Sigmoid colon (tissue), 7 donors: ENCODE measurements at places on chromosomes 16 and 17. TPM values are rescaled to one million over a fixed set of nuclear protein-coding genes. Genes with fewer than 3 reads are reported as not detected.

- no peak for DNase-seq
Measured at GRCh38 chr16:69111876-69112230, 6.4 kb downstream of the HAS3 start.

- DNase-seq: no peak
Measured at GRCh38 chr17:69375229-69375628, 39.3 kb upstream of the MAP2K6 start.

GRCh38 chr16:88534638-88535190 is 35.5 kb upstream of the ZC3H18 start:
- DNase-seq: no peak

DNA sequence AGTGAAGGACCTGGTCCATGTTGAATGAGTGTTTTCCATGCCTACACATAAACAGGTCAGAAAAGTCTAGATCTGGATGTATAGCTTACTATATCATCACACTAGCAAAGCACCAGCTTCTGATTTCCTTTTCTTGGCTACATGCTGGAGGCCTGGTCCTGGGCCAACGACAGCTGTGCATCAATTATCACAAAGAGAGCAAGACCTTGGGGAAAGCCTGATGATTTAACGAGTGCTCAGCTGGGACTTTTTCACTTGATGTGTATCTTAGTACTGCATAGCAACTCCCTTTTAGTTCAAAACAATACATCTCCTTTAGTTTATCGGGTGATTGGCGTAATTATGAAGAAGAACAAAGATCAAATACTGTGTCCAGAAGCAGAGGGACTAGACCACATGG is 358.2 kb downstream of the KIF2B start:
- DNase-seq: no peak

GRCh38 chr16:85879975-85880831 is 18.8 kb upstream of the IRF8 start:
- DNase-seq: no peak

DNA sequence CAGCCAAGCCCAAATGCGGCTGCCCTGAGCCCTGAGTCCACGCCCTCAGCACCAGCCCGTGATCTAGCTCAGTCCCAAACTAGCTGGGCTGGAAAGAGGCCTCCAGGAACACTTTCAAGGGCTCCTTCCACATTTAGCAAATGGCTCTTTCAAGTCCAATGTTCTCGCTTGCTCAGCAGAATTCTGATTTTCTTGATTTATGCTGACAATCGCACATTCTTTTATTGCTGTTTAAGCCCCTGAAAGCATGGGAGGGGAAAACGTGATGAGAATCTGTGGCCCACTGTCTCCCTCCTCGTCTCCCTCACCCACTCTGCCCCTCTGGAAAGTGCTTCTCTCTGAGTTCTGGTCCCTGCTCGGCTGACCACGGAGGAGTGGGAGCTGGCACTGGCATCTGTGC is 293.8 kb downstream of the FOXL1 start:
- DNase-seq: peak; percentile 53

GRCh38 chr17:44376124-44376523 is 12.5 kb upstream of the FAM171A2 start:
- peak; percentile 70 for DNase-seq

DNA sequence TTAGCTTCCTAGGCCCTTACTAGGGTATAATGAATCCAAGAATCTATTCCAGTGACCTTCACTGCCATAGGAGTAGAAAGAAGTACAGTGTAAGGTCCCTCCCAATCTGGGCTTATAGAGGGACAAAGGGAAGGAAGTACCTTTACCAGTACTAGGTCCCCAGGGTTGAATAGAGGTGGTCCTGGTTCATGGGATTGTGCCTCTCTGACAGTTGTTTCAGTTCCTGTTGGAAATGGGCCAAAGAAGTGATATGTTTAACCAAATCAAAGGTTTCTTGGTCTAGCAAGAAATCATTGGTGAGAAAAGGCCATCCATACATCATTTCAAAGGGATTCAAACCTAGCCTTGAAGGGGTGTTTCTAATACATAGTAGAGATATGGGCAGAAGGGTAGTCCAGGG is 16.0 kb upstream of the ZNHIT3 start:
- DNase-seq: no peak

DNA sequence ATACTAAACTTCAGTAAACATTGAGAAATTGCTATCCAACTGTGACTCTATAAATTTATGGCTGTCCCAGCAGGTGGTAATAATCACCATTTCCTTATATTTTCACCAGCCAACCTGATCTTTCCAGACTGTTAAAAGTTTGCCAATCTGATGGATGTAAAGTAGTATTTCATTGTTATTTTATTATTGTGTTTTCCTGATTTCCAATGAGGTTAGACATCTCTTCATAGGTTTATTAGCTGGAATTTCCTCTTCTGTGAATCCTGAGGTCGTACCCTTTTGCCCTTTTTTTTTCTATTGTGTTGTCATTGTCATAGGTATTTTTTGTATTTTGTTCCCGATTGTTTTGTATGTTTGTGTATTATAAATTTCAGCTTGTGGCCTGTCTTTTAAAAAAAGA is 31.7 kb downstream of the BMERB1 start:
- no peak for DNase-seq

DNA sequence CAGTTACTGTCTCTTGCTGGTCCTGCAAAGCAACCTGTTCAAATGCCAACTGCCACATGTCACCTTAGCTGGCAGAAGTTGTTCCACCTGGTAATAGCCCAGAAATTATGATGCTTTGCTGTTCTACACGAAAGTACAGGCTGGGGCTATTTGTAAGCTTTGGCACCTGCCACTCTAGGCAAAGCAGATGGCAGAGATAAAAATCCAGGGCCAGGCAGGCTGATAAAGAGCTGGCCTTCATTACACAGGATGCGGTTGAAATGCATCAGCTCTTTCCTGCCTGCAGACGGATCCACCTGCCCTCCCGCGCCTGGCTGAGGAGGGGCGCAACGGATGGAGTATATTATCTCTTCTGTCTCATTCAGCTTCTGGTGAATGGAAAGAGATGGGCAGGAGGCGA is 29.3 kb upstream of the KDM8 start:
- DNase-seq: no peak

- DNase-seq: peak; percentile 87
Measured at GRCh38 chr17:3659541-3660111, 8.8 kb downstream of the TAX1BP3 start.

DNA sequence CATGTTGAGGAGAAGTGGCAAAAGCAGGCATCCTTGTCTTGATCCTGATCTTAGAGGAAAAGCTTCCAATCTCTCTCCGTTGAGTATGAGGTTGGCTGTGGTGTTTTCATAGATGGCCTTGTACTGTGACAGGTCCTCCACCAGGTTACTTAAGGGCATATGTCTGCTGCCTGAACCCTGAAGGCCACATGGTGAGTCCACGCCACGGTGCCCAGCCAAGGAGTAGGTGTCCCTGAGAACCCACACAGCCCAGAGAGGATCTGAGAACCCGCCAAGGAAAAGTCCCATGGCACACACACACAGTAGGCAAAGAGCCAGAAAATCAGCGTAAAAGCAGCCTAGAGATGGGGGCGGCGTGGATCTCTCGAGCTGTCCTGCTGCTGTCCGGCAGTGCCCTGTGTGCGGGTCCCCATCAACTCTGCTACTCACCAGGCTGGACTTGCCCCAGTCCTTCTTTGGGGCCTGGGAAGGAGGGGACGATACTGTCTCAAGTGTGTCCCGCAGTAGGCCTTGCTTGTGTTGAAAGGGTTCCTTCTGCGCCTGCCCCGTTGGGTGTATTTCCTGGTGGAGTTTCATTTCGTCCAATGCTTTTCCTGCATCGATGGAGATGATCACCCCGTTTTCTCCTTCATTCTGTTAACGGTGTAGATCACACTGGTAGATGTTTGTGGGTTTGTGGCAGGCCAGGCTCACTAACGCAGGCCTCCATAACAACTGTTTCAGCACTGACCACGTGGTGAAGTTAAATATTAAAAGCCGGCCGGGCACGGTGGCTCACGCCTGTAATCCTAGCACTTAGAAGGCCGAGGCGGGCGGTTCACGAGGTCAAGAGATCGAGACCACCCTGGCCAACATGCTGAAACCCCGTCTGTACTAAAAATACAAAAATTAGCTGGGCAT is 90.8 kb upstream of the DNAH17 start:
- DNase-seq: no peak

DNA sequence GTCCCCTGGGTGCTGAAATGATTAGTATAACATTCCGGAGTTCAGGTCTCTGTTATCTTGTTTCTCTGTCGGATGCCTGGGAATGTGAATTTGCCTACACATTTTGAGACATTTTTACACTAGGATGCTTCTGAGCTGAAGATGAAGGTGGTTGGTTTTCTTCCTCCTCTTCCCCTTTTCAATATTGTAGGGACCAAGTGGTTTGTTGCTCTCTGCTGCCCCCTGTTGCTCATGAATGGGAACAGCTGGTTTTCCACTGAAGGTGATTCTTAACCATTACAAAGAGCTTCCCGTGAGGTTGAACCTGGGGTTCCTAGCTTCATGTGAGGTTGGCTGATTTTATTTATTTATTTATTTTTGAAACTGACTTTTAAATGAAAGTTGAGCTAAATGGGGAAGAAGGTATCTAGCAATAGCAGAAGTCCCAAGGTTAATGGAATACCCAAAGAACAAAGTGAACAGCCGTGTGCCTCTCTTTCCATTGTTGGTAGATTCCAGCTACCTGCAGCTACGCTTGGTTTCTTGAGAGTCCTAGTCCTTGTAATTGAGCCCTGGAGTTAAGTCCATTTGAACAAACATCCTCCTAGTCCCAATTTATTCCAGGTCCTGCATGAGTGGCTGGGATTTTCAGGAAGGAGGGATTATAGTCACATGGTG is 983.9 kb upstream of the EEF2KMT start:
- DNase-seq: no peak

DNA sequence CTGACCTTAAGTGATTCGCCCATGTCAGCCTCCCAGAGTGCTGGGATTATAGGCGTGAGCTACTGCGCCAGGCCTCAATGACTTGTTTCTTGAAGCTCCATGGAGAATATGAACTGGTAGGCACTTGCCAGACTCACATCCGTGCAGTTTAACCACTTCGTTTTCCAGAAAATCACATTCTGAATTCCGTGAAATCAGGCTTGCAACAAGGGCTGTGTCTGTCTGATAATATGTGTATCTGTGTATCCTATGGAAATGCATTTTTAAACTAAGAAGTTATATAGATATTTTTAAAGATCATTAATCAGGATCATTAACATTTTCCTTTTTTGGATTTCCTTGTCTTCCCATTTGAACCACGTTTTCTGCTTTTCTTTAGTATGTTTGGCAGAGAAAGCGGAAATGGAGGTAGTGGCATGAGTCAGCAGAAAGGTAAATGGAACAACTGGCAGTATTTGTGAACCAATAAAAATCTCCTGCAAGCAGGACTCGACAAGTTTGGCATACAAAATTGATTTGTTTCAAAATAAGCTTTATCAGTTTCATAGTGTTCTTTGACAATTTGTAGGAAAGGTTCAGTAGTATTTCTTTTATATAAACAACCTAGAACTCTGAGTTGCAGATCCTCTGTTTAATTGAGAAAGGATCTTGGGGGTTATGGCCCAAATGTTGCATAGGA is 33.0 kb downstream of the USP10 start:
- no peak for DNase-seq

- no peak for DNase-seq
Measured at GRCh38 chr16:49349446-49350168, 24.0 kb upstream of the C16orf78 start.

GRCh38 chr17:57461082-57461481 is 204.8 kb downstream of the MSI2 start:
- no peak for DNase-seq

DNA sequence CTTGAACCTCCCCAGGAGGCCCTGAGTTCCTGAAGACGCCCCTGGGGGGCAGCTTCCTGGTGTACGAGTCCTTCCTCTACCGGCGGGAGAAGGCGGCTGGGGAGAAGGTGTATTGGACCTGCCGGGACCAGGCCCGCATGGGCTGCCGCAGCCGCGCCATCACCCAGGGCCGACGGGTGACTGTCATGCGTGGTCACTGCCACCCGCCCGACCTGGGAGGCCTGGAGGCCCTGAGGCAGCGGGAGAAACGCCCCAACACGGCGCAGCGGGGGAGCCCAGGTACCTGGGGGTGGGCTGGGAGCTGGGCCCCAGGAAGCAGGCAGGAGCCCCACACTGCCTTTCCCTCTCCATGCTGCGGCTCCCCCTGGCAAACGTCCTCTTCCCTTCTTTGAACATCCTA is 22.0 kb downstream of the FLYWCH1 start:
- no peak for DNase-seq

DNA sequence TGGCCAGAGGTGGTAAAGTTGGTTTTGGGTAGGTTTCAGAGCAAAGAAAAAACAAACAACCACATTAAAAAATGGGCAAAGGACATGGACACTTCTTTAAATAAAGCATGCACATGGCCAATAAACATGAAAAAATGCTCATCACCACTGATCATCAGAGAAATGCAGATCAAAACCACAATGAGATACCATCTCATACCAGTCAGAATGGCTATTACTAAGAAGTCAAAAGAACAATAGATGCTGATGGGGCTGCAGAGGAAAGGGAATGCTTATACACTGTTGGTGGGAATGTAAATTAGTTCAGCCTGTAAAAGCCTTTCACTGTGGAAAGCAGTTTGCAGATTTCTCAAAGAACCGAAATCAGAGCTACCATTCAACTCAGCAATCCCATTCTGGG is 598.4 kb upstream of the SOX9 start:
- DNase-seq: no peak

DNA sequence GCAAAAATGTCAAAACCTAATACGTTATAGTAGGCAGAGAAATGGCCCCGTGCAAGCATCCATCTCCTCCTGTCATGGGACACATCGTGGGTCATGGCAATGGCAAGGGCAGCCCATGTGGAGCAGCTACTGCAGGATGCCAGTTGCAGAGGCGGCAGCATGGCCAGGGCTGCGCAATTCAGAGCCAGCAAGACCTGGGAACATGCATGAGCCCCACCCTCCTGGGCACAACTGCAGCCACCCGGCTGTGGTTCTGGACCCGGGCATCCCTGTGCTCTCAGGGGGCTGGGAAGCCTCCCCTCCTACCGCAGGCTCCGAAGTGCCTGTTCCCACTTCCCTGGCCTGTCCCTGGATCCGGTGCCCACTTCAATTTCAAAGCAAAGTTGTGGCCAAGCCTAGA is 203.6 kb downstream of the CPPED1 start:
- DNase-seq: peak; percentile 54

DNA sequence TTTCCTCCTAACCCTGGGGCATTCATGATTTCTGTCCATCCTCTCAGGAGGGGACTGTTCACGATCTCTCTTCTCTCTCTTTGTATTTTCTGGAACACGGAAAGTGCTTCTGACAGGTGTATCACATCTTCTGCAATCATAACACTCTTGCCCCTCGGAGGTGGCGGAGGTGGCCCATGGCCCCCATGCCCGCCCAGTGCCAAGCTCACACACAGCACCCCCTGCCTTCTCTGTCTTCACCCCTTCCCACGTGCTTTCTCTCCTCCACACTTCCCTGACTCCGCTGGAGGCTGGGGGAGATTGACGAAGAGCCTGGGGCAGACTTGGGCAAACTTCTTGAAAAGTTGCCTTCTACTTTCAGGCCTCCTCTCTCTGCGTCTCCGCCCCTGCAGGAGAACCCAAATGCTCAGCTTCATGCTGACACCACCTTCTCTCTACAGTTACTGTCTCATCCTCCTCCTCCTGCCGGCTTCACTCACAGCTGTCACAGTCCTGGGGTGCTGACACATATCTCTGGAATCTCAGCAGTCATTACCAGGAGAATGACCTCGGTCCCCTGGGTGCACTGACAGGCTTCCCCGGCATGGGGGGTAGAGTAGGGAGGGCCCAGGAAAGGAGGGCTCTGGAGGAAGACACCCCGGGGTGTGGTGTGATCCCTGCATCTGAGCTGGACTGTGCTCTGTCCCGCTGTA is 127.1 kb downstream of the ENGASE start:
- no peak for DNase-seq

- peak; percentile 32 for DNase-seq
Measured at GRCh38 chr16:86306811-86307513, 203.4 kb upstream of the FOXF1 start.

GPR142 gene
- total RNA-seq: not detected

IRX3 gene
- not detected for total RNA-seq

SEPTIN12 gene
- not detected for total RNA-seq

CDRT15 gene
- total RNA-seq: not detected
